Spleen (tissue), 13 donors: ENCODE measurements at places on chromosomes 11 and 22. TPM values are rescaled to one million over a fixed set of nuclear protein-coding genes. Genes with fewer than 3 reads are reported as not detected.

DNA sequence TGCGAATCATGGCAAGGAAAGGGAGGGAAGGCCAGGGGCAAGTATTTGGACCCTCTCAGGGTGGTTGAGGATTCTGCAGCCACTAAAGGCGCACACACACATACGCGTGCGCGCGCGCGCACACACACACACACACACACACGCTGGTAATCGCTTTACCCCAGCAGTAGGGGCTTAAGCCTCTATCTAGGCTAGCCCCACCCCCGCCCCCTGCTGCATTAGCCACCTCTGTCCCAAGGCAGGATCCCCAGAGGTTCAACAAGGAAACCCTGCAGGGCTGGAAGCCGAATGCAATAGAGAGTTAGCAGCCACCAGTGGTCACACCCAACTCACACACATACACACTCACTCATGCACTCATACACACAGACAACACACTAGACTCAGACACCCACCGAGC is 28.6 kb upstream of the ELFN2 start:
- H3K27ac ChIP-seq: no peak overlapping the region
- H3K4me1 ChIP-seq: no peaks in the 10 kb centered on the region
- no peak for DNase-seq
- no peaks in the 10 kb centered on the region for H3K36me3 ChIP-seq

GRCh38 chr11:113377681-113378412 is 9.7 kb upstream of the ANKK1 start:
- no peak for DNase-seq
- peaks cover 4% of the 10 kb centered on the region for H3K4me1 ChIP-seq
- no peaks in the 10 kb centered on the region for H3K27me3 ChIP-seq
- H3K27ac ChIP-seq: no peak overlapping the region
- no peak overlapping the region for H3K4me3 ChIP-seq

- no peaks in the 10 kb centered on the region for H3K36me3 ChIP-seq
- DNase-seq: no peak
- no peak overlapping the region for H3K27ac ChIP-seq
- H3K4me3 ChIP-seq: no peak overlapping the region
Measured at GRCh38 chr11:80414181-80415165, 973.6 kb upstream of the TENM4 start.

- H3K27me3 ChIP-seq: peaks cover 8% of the 10 kb centered on the region
- H3K36me3 ChIP-seq: no peaks in the 10 kb centered on the region
- H3K27ac ChIP-seq: no peak overlapping the region
- no peak for DNase-seq
Measured at GRCh38 chr11:72278905-72279304, 34.9 kb upstream of the PHOX2A start.

DNA sequence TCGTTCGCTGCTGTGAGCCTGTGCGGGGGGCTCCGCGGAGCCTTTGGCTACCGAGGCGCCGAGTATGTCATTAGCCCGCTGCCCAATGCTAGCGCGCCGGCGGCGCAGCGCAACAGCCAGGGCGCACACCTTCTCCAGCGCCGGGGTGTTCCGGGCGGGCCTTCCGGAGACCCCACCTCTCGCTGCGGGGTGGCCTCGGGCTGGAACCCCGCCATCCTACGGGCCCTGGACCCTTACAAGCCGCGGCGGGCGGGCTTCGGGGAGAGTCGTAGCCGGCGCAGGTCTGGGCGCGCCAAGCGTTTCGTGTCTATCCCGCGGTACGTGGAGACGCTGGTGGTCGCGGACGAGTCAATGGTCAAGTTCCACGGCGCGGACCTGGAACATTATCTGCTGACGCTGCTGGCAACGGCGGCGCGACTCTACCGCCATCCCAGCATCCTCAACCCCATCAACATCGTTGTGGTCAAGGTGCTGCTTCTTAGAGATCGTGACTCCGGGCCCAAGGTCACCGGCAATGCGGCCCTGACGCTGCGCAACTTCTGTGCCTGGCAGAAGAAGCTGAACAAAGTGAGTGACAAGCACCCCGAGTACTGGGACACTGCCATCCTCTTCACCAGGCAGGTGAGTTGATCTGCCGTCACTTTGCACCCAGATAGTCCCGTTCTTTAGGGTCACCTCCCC is 1.0 kb downstream of the ADAMTS15 start:
- H3K36me3 ChIP-seq: no peaks in the 10 kb centered on the region
- peak overlapping the region; percentile 53 for H3K4me3 ChIP-seq
- DNase-seq: no peak
- H3K27ac ChIP-seq: peak overlapping the region; percentile 61

DNA sequence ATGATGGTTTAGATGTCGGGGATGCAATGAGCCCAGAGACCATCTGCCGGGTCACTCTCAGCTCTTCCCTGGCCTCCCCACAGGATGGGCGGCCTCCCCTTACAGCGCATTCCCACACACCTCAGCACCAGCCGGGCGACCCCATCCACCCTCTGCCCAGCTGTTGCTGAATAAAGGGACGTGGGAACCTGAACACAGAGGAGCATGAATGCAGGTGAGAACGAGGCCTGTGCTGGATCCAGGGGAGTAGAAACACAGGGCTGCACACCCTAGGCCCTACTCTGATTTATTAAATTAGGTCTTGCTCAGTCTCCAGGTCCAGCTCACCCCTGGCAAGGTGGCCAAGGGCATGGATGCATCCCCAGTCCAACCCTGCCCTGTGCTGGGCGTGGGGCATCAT is 180.5 kb downstream of the CTTN start:
- no peaks in the 10 kb centered on the region for H3K36me3 ChIP-seq
- H3K4me1 ChIP-seq: no peaks in the 10 kb centered on the region
- H3K27ac ChIP-seq: no peak overlapping the region
- no peak overlapping the region for H3K4me3 ChIP-seq
- H3K27me3 ChIP-seq: no peaks in the 10 kb centered on the region
- no peak for DNase-seq

DNA sequence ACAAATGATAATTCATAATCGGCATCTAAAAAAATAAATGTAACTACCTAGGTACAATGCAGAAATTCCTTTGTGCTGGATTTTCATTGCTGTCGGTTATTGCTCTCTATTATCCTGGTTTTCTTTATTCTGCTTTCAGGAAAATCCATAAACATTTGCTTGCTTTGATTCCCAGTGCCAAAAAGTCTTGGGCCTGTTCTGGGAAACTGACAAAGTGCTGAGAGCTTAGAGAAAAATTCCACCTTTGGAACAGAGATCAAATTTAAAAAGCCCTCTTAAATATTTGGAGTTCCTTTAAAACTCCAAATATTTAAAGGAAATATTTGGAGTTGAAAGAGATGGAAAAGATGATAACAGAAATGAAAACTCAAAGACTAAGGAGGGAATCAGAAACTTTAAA is 87.3 kb upstream of the ZBED5 start:
- H3K27me3 ChIP-seq: no peaks in the 10 kb centered on the region
- no peak for DNase-seq
- no peak overlapping the region for H3K27ac ChIP-seq
- no peak overlapping the region for H3K4me3 ChIP-seq

- DNase-seq: no peak
- H3K27ac ChIP-seq: no peak overlapping the region
- peaks cover 11% of the 10 kb centered on the region for H3K27me3 ChIP-seq
- H3K4me1 ChIP-seq: peaks cover 13% of the 10 kb centered on the region
- no peaks in the 10 kb centered on the region for H3K36me3 ChIP-seq
- no peak overlapping the region for H3K4me3 ChIP-seq
Measured at GRCh38 chr11:122207505-122207904, 91.5 kb upstream of the BLID start.

- peak overlapping the region; percentile 87 for H3K4me3 ChIP-seq
- H3K4me1 ChIP-seq: peaks cover 54% of the 10 kb centered on the region
- DNase-seq: no peak
- H3K27ac ChIP-seq: peak overlapping the region; percentile 96
- no peaks in the 10 kb centered on the region for H3K27me3 ChIP-seq
- H3K36me3 ChIP-seq: no peaks in the 10 kb centered on the region
Measured at GRCh38 chr22:27919942-27920755, 1.1 kb upstream of the PITPNB start.

DNA sequence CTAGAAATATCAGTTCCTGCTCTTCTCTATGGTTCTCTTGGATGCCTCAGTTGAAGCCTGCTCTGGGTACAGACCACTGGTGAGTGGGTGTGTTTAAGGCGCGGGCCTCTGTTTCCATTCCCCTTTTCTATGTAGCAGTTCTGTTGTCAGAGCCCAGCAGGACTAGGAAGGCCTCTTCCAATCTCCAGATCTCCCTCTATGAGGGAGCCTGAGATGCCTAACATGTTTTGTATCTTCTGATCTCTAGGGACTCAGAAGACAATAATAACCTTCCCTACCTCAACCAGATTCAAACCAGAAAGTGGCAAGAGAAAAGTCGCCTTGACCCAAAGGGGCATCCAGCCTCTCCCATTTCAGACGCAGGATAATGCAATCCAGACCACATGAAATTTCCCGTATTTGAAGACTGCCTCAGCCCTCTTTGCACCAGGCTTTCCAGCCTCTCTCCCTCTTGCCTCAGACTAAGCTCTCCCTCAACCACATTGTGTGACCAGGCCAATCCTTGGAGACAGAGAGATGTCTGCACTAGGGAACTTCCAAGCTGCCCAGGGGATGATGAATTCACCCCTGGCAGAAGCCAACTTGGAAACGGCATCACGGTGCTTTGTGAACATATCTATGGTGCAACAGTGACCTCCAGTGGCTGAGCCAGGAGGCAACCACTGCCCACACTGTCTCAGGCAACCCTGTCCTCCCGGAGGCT is 150.1 kb upstream of the UBASH3B start:
- no peak overlapping the region for H3K27ac ChIP-seq
- H3K27me3 ChIP-seq: peaks cover 19% of the 10 kb centered on the region
- no peaks in the 10 kb centered on the region for H3K4me1 ChIP-seq
- no peaks in the 10 kb centered on the region for H3K36me3 ChIP-seq
- H3K4me3 ChIP-seq: no peak overlapping the region

DNA sequence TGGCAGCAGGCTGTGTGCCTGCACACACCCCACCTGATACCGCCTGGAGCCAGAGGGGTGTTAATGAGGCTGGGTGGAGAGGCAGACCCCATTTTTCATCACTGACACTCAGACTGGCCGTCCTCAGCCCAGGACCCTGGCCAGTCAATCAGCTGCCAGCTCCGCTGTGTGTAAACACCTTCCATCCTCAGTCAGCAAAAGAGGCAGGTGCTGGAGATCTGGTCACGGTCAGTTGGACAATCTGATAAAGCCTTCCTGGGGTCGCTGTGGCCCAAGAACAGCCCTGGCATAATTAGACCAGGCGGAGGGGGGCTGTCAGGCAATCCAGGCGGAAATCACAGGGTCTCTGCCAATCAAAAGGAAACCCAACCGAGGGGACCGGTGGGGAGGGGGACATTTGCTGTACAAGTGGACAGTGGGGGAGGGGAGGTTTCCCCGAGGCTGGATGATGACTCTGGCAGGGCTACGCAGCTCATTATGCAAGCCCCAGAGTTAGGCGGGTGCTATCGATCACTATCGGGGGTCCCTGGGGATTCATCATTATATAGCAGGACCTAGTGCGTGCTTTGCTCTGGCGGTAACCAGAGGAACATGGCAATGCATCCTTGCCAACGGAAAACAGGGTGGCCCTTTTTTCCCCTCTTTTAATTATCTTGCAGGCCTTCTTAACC is 72.9 kb downstream of the ABTB2 start:
- DNase-seq: no peak
- H3K4me3 ChIP-seq: no peak overlapping the region
- H3K4me1 ChIP-seq: no peaks in the 10 kb centered on the region
- no peaks in the 10 kb centered on the region for H3K36me3 ChIP-seq
- no peak overlapping the region for H3K27ac ChIP-seq
- H3K27me3 ChIP-seq: no peaks in the 10 kb centered on the region

DNA sequence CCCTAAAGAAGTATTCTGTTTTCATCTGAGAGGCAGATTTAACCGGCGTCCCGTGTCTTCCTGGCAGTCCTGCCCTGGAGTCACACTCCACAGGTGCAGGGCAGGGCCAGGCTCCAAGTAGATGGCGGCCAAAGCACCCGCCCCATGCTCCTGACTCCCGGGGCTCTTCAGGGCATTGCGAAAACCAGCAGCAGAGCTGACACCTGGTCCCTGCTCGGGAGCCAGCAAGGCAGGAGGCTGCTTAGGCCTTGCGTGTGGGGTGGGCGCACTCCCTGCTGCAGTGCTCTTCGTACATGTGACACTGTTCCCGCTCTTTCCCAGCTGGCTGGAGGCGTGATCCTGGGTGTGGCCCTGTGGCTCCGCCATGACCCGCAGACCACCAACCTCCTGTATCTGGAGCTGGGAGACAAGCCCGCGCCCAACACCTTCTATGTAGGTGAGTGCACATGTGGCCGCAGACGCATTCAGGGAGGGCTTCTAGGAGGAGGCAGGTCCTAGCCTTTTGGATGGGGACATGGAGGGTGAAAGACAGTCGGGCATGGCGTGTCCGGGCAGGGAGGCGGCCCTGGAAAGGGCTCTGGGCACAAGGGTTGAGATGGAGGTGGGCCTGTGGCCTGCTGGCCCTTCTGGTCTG is 10.3 kb upstream of the TSSC4 start:
- peak overlapping the region; percentile 98 for H3K27ac ChIP-seq
- H3K4me1 ChIP-seq: peaks cover 100% of the 10 kb centered on the region
- DNase-seq: no peak
- H3K36me3 ChIP-seq: peaks cover 35% of the 10 kb centered on the region
- H3K4me3 ChIP-seq: no peak overlapping the region

DNA sequence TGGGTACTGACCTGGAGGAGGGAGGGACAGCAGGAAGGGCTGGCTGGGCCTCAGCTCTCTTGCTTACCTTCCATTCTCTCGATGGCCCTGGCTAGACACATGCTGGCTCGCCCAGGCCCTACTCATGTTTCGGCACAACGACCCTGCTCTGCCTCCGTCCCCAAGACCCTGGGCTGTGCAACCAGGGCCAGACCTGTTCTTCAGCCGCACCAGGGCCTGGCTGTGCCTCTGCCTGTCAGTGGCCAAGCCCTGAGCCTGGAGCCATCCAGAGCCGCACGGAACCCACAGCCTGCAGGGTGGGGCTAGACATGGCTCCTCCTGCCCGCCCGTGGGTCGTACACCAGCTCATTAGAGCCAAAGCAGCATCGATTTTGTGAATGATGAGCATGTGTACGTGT is 47.5 kb downstream of the RTN4R start:
- no peaks in the 10 kb centered on the region for H3K27me3 ChIP-seq
- H3K4me1 ChIP-seq: no peaks in the 10 kb centered on the region
- H3K4me3 ChIP-seq: no peak overlapping the region
- DNase-seq: no peak
- no peak overlapping the region for H3K27ac ChIP-seq

- H3K27ac ChIP-seq: no peak overlapping the region
- DNase-seq: no peak
- no peak overlapping the region for H3K4me3 ChIP-seq
- no peaks in the 10 kb centered on the region for H3K4me1 ChIP-seq
Measured at GRCh38 chr11:27886857-27887256, 186.6 kb upstream of the BDNF start.

DNA sequence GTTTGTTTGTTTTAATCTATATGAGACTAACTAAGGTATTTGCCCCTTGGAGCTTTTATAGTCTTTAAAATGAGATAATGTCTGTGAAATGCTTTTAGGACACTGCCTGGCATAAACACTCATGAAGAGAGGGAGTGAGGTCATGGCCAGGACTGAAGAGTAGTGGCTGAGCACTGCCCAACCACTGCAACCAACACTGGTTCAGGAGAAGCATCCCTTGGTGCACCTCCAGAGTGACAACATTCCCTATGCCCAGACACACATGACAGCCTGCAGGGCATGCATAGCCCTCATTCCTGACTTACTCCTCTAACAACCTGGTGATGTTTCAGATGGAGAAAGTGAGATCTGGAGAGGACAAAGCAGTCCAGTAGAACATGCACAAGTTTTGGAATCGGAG is 36.1 kb downstream of the ME3 start:
- no peak overlapping the region for H3K4me3 ChIP-seq
- no peaks in the 10 kb centered on the region for H3K36me3 ChIP-seq
- H3K27ac ChIP-seq: no peak overlapping the region
- no peaks in the 10 kb centered on the region for H3K4me1 ChIP-seq
- H3K27me3 ChIP-seq: no peaks in the 10 kb centered on the region

IGF2 gene
- 9.8 TPM for polyA plus RNA-seq

ALDH3B1 gene
- 7.8 TPM for polyA plus RNA-seq

TXN2 gene
- 70.5 TPM for polyA plus RNA-seq

IL10RA gene
- polyA plus RNA-seq: 32.9 TPM

DEUP1 gene
- not detected for polyA plus RNA-seq

IFITM10 gene
- polyA plus RNA-seq: 2.4 TPM
